Activated naive CD4-positive, alpha-beta T cell treated with anti-CD3 and anti-CD28 coated beads, Interleukin-2, amount 10 ng/mL, durations not matched to agents 7 days and 5 days (primary cell): ENCODE measurements at places on chromosomes 7 and 10.

- no peak overlapping the region for H3K4me3 ChIP-seq
- no peaks in the 10 kb centered on the region for H3K27me3 ChIP-seq
- no peaks in the 10 kb centered on the region for H3K36me3 ChIP-seq
Measured at GRCh38 chr7:70416986-70417655, 714.8 kb upstream of the GALNT17 start.

DNA sequence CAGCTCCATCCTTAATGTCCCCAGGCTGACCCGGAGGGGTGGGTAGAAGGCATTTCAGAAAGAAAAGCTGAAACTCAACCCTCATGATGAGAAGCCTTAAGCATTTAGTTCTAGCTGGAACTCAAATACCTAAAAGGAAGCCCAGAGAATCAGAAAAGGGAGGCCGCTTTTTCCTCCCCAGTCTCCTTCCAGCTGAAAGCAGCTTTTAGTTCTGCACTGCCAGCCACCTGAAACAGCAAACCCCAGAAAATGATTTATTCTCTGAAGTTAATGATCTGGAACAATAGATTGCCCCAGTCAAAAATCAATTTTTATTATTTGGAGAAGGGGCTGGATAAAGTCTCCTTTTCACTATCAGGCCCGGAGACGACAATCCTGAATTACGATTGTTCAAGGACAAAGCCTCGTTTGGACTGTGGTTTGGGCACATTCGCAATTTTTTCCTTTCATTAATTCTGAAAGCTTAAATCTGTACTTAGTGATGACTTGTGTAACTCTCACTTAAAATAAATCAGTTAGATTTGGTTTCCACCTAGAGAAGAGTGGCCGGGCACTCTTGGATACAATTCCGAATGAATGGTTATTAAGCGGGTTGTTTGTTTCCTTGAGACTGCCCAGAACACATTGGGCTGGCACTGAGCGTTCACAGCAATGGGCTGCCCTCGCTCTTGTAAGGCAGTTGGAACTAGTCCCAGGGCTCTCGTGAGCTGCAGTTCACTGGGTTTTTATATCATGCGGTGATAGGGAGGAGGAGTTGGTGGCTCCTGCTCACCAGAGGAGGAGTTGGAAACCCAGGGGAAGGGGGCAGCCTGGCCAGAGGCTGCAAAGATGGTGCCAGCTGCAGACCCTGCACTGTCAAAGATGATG, 262.2 kb downstream of the CCSER2 start:
- no peak overlapping the region for H3K4me3 ChIP-seq
- no peak overlapping the region for H3K27ac ChIP-seq
- no peaks in the 10 kb centered on the region for H3K36me3 ChIP-seq
- no peaks in the 10 kb centered on the region for H3K27me3 ChIP-seq
- no peaks in the 10 kb centered on the region for H3K4me1 ChIP-seq

DNA sequence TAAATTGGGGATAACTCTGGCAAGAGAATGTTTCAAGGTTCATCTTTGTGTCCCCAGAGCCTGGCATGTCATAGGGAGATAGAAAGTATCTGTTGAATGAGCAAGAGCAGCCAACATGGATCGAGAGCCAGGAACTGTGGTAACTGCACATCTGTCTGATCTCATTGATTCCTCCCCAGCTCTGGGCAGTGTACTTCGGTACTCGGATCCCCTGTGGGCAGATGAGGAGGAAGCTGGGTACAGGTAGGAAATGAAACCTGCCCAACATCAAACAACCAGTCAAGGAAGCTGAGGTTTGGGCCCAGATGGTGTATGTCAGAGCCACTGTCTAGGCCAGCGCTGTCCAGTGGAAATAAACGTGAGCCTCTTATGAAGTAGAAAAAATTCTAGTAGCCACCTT, 76.4 kb downstream of the GRK5 start:
- peak; percentile 59 for DNase-seq
- H3K4me3 ChIP-seq = peak overlapping the region; percentile 36
- peak overlapping the region; percentile 8 for H3K27ac ChIP-seq
- peaks cover 76% of the 10 kb centered on the region for H3K4me1 ChIP-seq
- H3K27me3 ChIP-seq = no peaks in the 10 kb centered on the region

- no peak overlapping the region for H3K27ac ChIP-seq
- H3K4me3 ChIP-seq = no peak overlapping the region
- no peak for DNase-seq
- H3K36me3 ChIP-seq = no peaks in the 10 kb centered on the region
Measured at GRCh38 chr10:61031341-61031740, 87.4 kb upstream of the RHOBTB1 start.

DNA sequence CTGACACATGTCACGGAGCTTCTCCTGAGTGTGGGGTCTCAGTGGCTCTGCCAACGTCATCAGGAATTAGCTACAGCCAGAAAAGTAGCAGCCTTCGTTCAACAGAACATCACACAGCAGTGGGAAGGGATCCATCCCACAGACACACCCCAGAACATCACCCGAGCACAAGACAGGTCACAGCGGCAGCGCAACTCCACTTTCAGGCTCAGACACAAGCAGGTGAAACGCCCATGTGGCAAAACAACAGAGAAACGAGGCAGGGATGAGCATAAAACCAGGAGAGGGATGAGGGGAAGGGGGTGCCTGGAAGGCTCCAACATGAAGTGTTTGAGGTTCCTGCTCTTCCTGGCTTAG, 44.8 kb downstream of the CAMK2B start:
- peak; percentile 0 for DNase-seq
- peaks cover 5% of the 10 kb centered on the region for H3K27me3 ChIP-seq
- H3K4me3 ChIP-seq = no peak overlapping the region
- H3K27ac ChIP-seq = no peak overlapping the region

GRCh38 chr7:159015454-159016410, 128.9 kb downstream of the VIPR2 start:
- H3K4me3 ChIP-seq = no peak overlapping the region
- no peaks in the 10 kb centered on the region for H3K36me3 ChIP-seq
- no peak for DNase-seq
- H3K4me1 ChIP-seq = peaks cover 3% of the 10 kb centered on the region
- H3K27ac ChIP-seq = no peak overlapping the region

GRCh38 chr10:96646751-96647166, 59.9 kb upstream of the TM9SF3 start:
- H3K27me3 ChIP-seq = peaks cover 16% of the 10 kb centered on the region
- DNase-seq = no peak
- H3K4me1 ChIP-seq = peaks cover 32% of the 10 kb centered on the region
- no peak overlapping the region for H3K27ac ChIP-seq
- H3K36me3 ChIP-seq = no peaks in the 10 kb centered on the region

DNA sequence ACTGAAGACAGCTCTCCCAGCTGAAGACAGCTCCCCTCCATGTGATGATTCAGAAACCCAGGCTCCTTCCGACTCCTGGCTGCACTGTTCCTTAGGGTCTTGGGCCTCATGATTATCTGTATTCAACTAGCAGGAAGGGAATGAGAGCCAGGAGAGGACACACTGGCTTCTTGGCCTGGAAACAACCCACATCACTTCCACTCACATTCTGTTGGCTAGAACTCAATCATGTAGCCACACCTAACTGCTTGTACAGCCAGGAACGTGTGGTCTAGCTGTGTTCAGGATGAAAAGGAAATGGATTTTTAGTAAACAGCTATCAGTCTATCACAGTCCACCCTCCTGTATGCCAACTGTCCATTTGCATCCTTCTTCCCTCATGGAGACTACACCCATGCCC, 30.5 kb upstream of the XPNPEP1 start:
- H3K4me3 ChIP-seq = no peak overlapping the region
- H3K4me1 ChIP-seq = peaks cover 2% of the 10 kb centered on the region
- H3K27ac ChIP-seq = no peak overlapping the region
- H3K36me3 ChIP-seq = no peaks in the 10 kb centered on the region
- peaks cover 16% of the 10 kb centered on the region for H3K27me3 ChIP-seq
- DNase-seq = no peak

DNA sequence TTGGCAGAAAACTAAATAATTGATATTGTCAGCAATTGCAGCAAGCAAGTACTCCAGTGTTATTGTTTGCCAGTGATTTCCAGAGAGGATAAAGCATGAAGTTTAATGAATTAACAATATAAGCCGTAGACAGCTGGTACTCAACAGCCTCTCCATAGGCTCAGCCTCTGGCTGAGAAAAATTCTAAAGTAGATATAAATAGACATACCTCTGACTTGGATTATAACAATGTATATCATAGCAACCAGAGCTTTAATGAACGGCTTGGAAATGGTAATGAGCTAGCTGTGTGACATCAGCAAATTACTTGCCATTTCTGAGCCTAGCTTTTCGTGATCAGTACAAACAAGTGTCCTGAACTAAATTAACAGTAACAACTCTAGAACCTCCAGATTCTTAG, 1055.4 kb upstream of the AUTS2 start:
- H3K36me3 ChIP-seq = no peaks in the 10 kb centered on the region
- no peak for DNase-seq
- H3K27me3 ChIP-seq = no peaks in the 10 kb centered on the region
- H3K4me1 ChIP-seq = no peaks in the 10 kb centered on the region

- H3K27me3 ChIP-seq = peaks cover 28% of the 10 kb centered on the region
- no peak overlapping the region for H3K4me3 ChIP-seq
- H3K4me1 ChIP-seq = peaks cover 15% of the 10 kb centered on the region
- peak overlapping the region; percentile 52 for H3K27ac ChIP-seq
- no peak for DNase-seq
- no peaks in the 10 kb centered on the region for H3K36me3 ChIP-seq
Measured at GRCh38 chr10:124025660-124026588, 67.5 kb downstream of the CHST15 start.

- DNase-seq = no peak
- no peak overlapping the region for H3K4me3 ChIP-seq
- H3K27me3 ChIP-seq = peaks cover 4% of the 10 kb centered on the region
- H3K4me1 ChIP-seq = peaks cover 3% of the 10 kb centered on the region
- H3K36me3 ChIP-seq = no peaks in the 10 kb centered on the region
Measured at GRCh38 chr7:1555046-1555812, 776 bp downstream of the TMEM184A start.

DNA sequence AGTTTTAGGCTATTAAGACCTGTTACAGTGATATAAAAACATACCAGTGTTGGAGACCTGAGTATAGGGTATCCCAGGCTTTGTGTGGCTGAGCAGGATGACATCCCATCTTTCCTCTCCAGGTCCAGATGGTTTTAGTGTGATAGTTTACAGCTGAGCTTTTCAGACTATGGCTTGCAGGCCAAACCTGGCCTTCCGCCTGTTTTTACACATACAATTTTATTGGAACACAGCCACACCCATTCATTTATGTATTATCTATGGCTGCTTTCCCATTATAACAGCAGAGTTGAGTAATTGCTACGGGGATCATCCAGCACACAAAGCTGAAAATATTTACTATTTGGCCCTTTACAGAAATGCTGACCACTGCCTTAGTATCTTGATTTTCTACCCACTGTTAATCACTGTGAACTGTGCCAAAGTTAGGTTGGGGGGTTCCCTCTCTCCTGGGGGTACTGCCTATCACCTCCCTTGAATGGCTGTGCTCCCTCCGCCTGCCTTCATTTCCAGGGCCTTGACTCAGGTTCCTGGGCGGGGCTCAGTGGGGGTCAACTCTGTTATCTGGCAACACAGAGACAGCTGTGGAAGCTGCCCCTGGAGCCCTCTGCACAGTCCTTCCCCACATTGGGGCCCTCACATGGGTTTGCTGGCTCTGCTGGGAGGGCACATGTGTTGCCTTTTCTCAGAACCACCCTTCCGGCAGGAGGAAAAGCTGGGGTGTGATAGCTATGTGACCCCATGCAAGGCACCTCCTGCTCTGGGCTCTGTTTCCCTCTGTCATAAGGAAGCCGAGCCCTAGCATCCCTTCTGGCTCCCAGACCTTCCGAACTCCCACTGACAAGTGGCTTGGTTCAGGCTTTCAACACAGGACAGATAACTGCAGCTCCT, 40.3 kb upstream of the SH2D4B start:
- peak overlapping the region; percentile 31 for H3K4me3 ChIP-seq
- H3K36me3 ChIP-seq = peaks cover 82% of the 10 kb centered on the region
- H3K27ac ChIP-seq = peak overlapping the region; percentile 94
- H3K4me1 ChIP-seq = peaks cover 98% of the 10 kb centered on the region
- no peaks in the 10 kb centered on the region for H3K27me3 ChIP-seq

- no peaks in the 10 kb centered on the region for H3K27me3 ChIP-seq
- H3K36me3 ChIP-seq = no peaks in the 10 kb centered on the region
- DNase-seq = no peak
- H3K4me3 ChIP-seq = no peak overlapping the region
- no peak overlapping the region for H3K27ac ChIP-seq
Measured at GRCh38 chr10:93319896-93320295, 162.2 kb downstream of the MYOF start.

GRCh38 chr7:45078125-45078681, 10.6 kb downstream of the NACAD start:
- no peak overlapping the region for H3K4me3 ChIP-seq
- H3K27me3 ChIP-seq = peaks cover 4% of the 10 kb centered on the region
- peaks cover 27% of the 10 kb centered on the region for H3K36me3 ChIP-seq
- no peak for DNase-seq
- no peaks in the 10 kb centered on the region for H3K4me1 ChIP-seq

- H3K4me3 ChIP-seq = no peak overlapping the region
- DNase-seq = no peak
- peaks cover 78% of the 10 kb centered on the region for H3K27me3 ChIP-seq
- H3K4me1 ChIP-seq = no peaks in the 10 kb centered on the region
Measured at GRCh38 chr7:150903606-150904005, 51.3 kb downstream of the AOC1 start.

DNA sequence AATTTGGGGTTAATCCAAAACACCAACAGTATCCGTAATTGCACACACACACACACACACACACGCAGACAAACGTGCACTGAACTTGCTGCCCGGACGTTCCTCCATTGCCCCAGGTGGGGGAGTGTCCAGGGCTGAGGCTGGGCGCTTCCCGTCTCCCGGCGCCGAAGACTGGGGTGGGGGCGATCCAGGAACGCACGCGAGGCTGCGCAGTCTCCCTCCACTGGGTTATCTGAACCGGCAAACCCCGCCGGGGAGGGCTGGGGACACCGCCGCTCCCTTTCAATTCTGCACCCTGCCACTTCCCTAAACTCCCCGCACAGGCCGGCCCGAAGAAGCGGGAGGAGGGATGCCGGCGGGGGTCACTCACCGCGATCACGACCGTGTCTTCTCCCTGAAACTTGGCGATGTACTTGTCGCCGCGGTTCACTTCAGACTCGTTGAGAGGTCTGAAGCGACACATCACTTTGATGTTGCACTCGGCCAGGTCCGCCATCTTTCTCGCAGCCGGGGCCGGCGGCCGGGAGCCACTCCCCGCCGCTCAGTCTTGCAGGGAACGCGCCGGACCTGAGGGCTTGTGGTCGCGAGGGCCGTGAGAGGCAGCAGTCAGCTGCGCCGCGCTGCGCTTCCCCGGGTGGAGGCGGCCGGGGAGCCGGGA, 618 bp downstream of the KIF5B start:
- peak overlapping the region; percentile 96 for H3K27ac ChIP-seq
- peak; percentile 76 for DNase-seq
- H3K27me3 ChIP-seq = no peaks in the 10 kb centered on the region
- peaks cover 50% of the 10 kb centered on the region for H3K4me1 ChIP-seq

DNA sequence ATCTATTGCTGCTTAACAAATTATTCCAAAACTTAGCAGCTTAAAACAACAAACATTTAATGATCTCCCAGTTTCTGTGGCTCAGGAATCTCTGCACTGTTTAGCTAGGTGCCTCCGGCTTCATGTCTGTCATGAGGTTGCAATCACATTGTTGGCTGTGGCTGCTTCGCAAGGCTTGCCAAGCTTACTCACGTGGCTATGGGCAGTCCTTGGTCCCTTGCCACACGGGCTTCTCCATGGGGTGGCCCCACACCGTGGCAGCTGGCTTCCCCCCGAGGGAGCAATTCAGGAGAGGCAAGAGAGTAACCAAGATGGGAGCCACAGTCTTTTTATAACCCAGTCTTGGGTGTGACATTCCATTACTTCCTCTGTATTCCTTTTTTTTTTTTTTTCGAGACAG, 67.4 kb downstream of the NEURL1 start:
- H3K36me3 ChIP-seq = no peaks in the 10 kb centered on the region
- H3K27ac ChIP-seq = no peak overlapping the region
- H3K4me3 ChIP-seq = no peak overlapping the region
- no peak for DNase-seq
- H3K27me3 ChIP-seq = peaks cover 56% of the 10 kb centered on the region
